Stimulated activated CD4-positive, alpha-beta T cell treated with anti-CD3 and anti-CD28 coated beads, TNF-alpha, amount 100 ng/mL, for 24 hours (primary cell): ENCODE measurements at places on chromosomes 11 and 22.

DNA sequence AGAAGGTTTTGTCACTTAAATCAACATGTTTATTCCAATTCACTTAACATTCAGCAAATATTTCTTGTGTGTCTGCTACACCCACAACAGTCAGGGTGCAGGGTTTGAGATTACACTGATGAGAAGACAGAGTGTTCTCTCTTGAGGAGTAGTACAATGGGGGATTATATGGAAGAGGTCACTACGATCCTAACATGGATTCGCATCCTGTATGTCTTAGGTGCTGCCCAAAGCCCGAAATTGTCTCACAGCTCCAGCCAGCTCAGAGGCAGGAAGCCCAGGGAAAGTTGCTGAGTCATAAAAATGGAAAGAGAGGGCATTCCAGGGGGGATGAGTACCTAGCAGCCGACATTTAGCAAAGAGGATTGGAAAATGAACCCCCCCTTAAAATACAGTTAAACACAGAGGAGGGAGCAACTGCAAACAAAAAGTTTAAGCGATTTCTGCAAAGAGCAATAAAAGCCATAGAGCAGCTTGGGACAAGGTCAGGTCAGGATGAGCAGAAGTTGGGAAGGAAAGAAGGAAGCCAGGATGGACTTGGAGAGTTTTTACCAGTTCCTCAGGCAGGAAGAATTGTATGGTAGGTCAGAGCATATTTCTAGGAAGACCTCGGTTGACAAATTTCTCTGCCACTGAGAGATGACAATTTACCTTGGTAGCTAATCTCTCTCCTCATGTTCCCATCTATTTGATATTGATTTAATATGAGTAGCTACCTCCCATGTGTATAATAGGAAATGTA lies 49.5 kb downstream of the IGLL5 start:
- no peak for DNase-seq

GRCh38 chr22:48391171-48391711 lies 1436.4 kb downstream of the BRD1 start:
- DNase-seq: no peak

DNA sequence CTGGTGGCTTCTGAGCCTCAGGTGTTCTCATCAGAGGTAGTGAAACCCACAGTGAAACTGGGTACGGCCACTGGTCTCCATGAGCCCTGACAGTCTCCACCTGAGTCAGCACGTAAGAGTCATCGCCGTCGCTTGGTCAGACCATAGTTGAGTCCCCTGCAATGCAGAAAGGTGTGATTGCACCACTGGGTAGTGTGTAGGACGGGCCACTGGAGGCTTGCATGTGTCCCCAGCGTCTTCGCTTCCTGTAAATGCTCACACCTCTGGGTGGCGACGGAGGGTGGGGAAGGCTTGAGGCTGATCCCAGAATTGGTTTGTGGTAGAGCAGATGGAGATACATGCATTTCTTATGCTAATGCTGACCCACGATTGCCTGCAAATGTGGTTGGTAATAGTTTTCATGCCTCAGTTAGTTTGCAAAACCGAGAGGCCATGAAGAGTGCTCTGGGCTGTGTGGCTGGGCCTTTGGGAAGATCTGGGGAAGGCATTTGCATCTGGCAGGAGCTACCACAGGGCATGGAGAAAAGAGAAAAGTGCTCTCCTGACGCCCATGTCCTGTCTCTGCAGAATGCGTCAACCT lies 26.5 kb downstream of the CTTN start:
- no peak for DNase-seq

DNA sequence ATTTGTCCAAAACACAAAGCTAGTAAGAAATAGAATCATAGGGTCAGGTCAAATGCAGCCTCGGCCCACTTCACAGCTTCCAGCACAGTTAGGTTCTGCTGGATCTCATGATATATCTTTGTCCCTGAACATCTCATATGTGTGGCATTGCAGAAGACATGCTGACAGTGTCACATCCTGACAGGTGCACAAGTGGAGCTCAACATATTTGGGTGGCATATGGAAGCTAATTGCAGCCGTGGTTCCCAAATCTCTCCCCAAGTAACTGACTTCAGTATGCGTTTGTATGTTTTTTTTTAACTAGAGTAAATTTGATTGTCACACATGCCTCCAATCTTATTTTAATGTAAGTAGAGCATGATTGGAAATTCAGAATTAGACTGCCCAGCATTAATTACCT lies 33.4 kb downstream of the NAV2 start:
- no peak for DNase-seq

- DNase-seq: no peak
These were observed 75.2 kb downstream of the DDIAS start for GRCh38 chr11:82976786-82977185.

DNA sequence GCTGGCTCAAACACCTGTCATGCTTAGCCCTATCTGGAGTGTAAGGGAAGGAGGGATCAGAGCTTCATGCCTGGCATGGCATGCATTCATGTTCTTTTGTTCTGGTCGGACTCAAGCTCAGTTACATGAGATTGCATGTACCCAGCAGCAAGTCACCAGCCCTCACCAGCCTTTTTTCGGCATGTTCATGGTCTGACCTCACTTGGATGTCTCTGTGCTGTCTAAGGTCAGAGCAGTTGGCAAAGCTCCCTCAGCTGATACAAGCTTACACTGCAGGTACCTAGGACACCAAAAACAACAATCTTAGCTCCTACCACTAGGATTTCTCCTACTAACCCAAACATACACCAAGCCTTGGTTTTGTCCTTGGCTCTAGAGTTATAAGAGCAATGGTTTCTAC lies 152.6 kb downstream of the BARX2 start:
- no peak for DNase-seq

- DNase-seq: no peak
These were observed 45.1 kb upstream of the LMO2 start for GRCh38 chr11:33936725-33937604.

GRCh38 chr11:103091064-103091800 lies 728 bp downstream of the DCUN1D5 start:
- DNase-seq: no peak

DNA sequence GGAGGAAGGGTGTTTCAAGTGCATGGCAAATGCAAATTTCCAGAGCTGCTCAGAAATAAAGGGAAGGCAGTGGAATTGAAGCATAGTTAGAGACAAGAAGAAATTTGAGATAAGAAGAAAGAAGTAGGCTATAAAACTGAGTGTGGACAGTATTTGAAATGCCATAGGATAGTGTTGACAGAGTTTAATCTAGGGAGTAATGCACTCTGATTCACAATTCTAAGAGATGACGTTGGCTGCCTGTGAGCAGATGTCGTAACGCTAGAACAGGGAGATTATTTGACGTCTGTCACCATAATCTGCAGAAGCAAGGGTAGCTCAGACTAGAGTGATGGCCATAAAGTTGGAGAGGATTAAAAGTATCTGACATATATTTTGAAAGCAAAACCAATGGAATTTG lies 389.9 kb upstream of the KIRREL3 start:
- DNase-seq: no peak

GRCh38 chr11:75320643-75321042 lies 30.8 kb downstream of the ARRB1 start:
- DNase-seq: no peak

GRCh38 chr11:81237139-81237538 lies 1496.5 kb downstream of the FAM181B start:
- DNase-seq: no peak

DNA sequence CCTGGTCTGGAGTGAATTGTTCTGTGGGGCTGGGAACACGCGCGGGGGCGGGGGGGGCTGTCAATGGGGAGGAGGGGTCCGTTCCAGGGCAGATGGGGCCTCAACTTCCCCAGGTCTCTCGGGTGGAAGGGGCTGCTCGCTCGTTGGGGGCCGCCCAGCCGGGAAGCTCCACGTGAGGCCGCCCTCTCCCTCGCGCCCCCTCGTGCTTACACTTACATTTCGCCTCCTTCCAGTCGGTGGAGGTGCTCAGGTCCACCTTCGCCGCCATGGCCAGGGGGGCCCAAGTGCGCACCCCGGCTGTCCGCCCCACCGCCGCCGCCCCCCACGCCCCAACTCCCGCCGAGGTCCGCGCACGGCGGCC lies 452 bp downstream of the MACROD1 start:
- peak; percentile 30 for DNase-seq

DNA sequence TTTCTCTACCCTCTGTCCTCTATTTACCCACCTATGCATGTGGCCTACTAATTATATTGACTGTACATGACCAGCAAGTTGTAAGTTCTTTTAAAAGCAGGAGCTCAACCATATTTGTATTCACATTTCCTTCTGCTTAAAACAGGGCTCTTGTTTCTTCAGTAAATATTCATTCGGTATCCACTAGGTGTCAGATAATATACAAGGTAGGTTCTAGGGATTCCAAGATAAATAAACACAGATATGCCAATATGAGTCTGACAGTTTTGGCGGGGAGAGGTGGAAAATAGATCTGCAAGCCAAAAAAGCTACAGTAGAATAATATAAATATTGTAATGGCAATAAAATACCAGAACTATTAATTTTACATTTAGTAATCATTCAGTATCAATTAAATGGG lies 15.3 kb upstream of the RAB30 start:
- DNase-seq: no peak

DNA sequence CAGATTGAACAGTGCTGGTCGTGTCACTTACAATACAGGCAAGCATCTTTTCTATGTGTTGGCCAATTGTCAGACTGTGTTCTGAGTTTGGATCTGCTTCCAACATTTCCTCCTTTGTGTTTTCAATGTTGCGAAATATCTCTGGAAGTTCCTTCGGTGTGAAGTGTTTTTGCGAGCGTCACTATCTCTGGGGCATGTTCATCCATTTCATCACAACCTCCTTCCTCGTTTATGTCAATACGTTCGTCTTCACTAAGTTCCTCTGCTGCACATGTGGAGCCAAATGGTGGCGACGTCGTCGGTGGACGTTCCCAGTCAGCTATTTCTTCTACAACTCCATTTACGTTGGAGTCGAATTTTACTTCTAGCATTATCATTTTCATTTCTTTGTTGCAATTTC lies 100.2 kb upstream of the LMO1 start:
- no peak for DNase-seq

- no peak for DNase-seq
These were observed 16.8 kb upstream of the NUP160 start for GRCh38 chr11:47864901-47865300.

GRCh38 chr11:27263046-27263445 lies 100.0 kb downstream of the CCDC34 start:
- DNase-seq: no peak
